ENCODE measurements at places on chromosomes 2 and 18.

DNA sequence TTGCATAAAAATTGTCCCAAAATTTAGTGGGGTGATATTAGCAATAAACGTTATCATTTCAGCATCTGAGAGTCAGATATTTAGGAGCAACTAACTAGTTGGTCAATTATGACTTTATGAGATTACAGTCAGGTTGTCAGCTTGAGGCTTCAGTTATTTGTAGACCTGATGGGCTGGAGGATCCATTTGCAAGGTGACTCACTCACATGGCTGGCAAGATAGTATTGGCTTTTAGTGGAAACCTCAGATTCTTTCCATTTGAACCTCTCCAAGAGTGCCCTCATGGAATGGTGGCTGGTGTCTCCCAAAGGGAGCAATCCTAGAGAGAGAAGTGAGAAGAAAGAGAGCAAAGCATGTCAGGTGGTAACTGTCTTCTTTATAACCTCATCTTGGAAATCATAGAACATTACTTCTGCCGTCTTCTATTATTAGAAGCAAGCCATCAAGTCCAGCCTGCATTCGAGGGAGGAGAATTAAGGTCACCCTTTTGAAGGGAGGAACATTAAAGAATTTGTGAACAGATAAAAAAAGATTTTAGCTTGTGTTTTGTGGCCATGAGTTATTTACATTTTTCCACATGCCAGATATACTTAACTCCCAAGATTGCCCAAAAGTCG is 92.5 kb downstream of the HAUS1 start:
- no peak for DNase-seq

GRCh38 chr18:934518-935133 is 30.0 kb downstream of the ADCYAP1 start:
- DNase-seq = no peak

DNA sequence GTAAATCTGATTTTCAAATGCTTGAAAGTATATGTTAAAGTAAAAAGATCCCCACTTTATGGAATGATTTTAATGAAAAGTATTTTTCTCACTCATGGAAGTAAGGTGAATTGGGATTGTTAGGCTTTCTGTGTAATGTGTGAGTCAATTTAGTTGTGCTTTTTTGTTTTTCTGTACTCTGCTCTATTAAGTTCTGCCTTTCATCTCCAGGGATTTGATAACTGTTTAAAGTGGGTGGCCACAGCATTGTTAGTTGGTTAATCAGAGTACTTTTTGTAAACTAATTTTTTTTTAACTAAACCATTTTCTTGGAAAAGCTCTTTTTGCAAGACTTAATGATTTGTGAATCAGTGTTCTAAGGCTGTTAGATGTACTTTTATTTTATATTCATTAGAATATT is 76.8 kb downstream of the ABI2 start:
- no peak for DNase-seq

- no peak for DNase-seq
These were observed 73.9 kb upstream of the TTC27 start for GRCh38 chr2:32553829-32554432.

DNA sequence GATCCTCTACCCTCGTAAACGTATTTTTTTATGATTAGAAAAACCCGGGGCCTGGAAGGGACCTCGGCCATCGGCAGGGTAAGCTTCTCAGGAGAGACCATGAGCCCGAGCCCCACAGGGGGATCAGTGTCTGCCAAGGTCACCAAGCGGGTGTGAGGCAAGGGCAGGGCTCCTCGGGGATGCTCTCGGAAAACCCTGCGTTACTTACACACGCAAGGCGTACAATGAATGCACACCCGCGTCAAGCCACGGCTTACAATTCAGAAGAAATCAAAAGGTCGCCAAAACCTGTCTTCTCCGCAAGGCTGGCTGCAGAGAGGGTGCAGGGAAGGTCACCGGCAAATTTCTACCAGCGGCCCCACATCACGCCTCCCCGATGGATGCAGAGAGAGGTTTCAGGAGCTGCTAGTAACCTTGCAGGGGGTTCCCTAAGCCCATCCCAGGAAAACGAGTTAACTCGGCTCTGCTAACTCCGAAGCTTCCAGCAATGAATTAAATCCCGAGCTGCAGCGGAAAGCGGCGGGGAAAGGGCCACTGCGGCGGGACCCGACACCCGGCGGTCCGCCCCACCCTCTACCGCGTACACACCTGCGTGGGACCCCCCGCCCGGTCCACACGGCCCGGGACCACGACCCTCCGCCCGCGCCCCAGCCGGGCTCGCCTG is 638 bp downstream of the ST3GAL5 start:
- DNase-seq = peak; percentile 45

- no peak for DNase-seq
These were observed 73.4 kb downstream of the CCDC93 start for GRCh38 chr2:117940436-117940835.

GRCh38 chr2:152581360-152581759 is 135.9 kb downstream of the PRPF40A start:
- DNase-seq = no peak

DNA sequence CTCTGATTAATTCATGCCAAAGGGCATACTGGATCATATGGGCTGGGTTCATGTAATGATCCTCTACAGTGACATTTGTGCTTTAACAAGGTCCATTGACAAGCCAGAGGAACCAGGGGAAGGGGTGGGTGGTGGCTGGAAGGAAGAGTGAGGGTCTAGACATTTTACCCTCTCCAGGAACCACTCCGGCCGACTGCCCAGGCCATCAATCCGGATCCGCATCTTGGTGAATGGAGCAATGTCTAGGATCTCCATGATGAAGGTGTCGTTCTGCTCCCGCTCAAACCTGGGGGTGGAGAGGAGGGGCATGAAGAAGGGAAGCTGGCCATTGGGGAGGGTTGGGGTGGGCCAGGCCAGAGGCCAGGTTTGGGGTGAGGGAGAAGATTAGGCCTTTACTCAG is 147.5 kb downstream of the LOXHD1 start:
- DNase-seq = no peak

GRCh38 chr18:21855432-21855831 is 114.8 kb downstream of the MIB1 start:
- DNase-seq = no peak

- no peak for DNase-seq
These were observed 440.9 kb downstream of the ZNF516 start for GRCh38 chr18:76054156-76054555.

DNA sequence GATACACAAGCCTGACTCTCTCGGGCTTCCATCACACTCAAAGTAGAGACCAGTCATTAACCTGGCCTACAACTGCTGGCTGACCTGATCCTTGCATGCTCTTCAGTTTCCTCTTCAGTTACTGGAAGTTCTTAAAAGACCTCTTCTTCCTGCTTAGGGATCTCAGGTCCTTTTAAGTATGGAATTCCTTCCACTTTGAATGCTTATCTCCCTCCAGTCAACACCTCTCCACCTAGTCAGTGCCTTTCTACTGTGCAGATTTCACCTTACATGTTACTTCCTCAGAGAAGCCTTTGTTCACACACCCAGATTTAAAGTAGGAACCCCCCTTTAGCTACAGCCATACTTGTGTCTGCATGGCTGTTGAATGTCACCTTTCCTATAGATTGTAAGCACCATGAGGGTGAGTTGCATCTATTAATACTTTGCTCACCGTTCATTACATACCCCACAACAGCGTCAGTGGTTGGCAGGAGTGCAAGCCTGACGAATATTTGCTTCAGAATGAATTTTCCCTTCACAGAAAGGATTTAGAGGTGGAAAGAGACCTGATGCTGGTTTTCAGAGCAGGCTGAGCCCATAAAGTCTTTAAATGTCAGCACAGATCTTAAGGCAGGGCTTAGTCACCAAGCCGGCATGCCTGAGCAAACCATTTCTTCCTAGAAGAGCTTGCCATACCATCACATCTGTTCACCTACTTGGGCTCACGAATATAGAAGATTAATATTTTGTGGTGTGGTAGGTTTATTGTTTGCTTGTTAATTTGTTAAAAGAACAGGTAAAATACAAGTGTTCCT is 90.1 kb downstream of the ACVR1 start:
- DNase-seq = no peak

DNA sequence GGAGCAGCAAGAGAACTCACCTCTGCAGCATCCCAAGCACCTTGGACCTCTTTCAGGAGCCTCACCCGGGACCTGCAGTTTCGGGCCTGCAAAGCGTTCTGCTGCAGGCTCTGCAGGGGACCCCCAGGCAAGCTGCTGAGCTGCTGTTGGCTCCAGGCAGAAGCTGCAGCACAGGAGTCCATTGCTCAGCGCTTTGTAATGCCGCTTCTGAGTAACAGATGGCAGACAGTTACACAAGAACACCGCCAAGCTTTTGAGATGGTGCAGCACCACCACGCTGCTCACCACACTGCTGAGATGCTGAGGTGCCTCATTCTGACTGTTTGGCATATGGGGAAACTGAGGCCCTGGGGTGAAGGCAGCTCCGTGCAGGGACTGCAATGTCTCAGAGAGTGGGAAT is 1.9 kb upstream of the GALNT14 start:
- no peak for DNase-seq

GRCh38 chr2:217286833-217287232 is 427.0 kb upstream of the TNP1 start:
- no peak for DNase-seq

DNA sequence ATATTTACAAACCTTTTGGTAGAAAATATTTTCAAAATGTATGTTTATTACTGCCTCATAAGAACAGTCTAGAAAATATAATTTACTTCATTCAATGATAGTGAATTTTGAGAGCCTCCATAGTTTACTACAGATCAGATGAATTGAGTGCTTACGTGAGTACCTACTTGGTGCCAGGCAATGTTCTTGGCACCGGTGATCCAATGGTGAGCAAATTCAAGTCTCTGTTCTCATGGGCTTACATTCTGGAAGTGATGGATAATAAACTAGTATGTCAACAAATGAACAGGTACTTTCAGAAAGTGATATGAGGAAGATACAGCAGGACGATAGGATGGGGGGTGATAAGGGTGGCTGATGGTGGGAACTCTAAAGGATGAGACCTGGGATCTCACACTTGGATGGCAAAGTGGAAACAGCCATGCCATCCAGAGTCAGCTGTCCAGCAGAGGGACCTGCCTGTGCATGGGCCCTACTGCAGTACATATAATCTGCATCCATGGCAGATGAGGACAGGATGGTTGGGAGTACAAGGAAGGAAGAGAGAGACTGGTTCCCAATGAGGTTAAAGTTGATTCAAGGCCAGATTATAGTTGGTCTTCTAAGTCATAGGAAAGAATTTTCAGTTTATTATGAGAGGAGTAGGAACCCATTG is 277.0 kb downstream of the NEDD4L start:
- no peak for DNase-seq

DNA sequence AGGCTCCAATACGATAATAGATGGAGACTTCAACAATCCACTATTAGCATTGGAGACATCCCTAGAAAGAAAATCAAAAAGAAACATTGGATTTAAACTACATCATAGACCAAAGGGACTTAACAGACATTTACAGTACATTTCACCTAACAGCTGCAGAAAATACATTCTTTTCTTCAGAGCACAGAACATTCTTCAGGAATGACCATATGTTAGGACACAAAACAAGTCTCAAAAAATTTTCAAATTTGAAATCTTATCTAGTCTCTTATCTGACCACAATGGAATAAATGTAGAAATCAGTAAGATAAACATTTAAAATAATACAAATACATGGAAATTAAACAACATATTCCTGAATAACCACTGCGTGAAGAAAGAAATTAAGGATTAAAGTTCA is 68.7 kb downstream of the STRADB start:
- DNase-seq = no peak

- DNase-seq = no peak
These were observed 7.4 kb downstream of the MCEE start for GRCh38 chr2:71122387-71123298.

GRCh38 chr2:23602116-23602515 is 217.1 kb downstream of the KLHL29 start:
- DNase-seq = peak; percentile 46

DNA sequence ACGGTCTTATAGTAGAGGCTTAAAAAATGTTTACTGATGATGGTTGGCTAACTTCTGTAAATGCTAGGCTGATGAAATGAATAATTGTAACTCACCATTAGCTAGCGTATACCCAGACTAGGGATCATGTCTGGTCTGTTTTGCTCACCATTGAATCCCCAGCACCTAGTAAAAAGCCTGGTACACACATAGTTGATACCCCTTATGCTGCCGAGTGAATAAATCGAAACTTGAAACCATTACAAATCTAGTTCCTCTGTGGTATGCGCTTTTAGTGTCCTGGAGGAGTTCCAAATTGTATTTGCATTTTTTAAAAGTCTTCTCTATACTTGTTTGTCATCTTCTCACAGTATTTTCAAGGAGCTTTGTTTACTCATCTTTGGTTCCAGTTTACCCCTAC is 1.3 kb downstream of the TAF1B start:
- DNase-seq = no peak

GRCh38 chr2:73740767-73741166 is 3.6 kb upstream of the TPRKB start:
- DNase-seq = no peak

GRCh38 chr2:199985625-199986207 is 30.3 kb downstream of the MAIP1 start:
- DNase-seq = peak; percentile 32

DNA sequence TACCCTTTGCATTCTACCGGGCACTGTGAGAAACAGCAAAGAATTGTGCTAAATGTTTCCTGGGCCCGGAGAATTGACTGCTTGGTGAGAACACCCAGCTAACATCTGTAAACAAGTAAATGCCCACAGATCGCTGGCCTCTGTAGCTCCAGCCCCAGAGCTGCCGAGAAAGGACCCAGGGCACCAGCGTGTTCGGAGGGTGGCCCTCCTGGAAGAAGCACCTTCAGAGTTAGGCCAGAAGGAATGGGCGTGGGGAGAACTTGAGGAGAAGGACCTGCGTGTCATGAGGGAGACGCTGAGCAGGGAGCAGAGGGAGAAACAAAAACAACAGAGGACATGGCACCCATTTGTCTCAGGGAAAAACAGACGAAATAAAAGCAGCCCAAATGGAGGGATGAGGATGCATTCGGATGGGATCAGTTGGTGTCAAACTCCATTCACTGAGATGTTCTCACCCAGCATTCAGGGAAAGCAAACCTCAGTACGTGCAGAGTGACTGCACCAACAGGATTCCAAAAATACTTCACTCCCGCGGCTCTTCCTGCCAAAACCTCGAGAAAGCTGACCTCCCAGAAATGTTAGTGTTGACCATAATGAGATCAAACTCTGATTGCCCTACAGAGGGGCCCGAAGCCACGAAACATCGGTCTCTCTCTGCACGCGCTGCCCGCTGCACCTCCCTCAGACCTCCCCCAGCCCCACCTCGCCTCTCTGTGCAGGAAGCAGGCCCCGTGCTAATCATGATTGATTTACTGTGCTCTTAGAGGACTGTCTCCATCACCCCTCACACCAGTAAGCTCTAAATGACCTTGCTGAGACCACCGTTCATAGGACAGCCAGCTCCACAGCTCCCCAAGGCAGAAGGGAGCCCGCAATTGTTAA is 376.3 kb upstream of the SALL3 start:
- DNase-seq = no peak

DNA sequence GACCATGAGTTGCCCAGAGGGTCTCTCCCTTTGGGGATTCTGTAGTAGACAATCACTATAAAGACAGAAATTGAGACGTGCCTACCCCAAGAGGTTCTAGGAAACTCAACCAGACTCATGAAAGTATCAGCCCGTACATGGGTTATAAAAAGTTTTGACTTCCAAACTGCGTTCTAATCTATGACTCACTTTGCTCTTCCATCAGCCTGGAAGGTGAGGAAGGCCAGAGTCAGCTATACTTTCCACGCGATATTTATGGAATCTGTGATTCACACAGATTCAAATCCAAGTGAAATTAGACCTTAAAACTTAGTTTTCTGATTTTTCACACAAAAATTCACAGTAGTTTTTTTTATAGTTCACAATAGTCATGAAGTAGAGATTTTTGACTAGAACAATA is 7.7 kb upstream of the LYPD1 start:
- no peak for DNase-seq

GRCh38 chr2:28401411-28401810 is 8.8 kb downstream of the FOSL2 start:
- no peak for DNase-seq

- DNase-seq = no peak
These were observed 21.2 kb downstream of the CLUL1 start for GRCh38 chr18:617970-618504.
